NCI-H187 (cell line): ENCODE measurements at places on chromosomes 1 and 21.

GRCh38 chr1:203170625-203171330 is 4.8 kb downstream of the MYBPH start:
- no peak for DNase-seq

GRCh38 chr1:53411541-53412152 is 47.6 kb upstream of the DMRTB1 start:
- no peak for DNase-seq

- DNase-seq = peak; percentile 73
Measured at GRCh38 chr1:61142726-61143500, 60.6 kb downstream of the NFIA start.

DNA sequence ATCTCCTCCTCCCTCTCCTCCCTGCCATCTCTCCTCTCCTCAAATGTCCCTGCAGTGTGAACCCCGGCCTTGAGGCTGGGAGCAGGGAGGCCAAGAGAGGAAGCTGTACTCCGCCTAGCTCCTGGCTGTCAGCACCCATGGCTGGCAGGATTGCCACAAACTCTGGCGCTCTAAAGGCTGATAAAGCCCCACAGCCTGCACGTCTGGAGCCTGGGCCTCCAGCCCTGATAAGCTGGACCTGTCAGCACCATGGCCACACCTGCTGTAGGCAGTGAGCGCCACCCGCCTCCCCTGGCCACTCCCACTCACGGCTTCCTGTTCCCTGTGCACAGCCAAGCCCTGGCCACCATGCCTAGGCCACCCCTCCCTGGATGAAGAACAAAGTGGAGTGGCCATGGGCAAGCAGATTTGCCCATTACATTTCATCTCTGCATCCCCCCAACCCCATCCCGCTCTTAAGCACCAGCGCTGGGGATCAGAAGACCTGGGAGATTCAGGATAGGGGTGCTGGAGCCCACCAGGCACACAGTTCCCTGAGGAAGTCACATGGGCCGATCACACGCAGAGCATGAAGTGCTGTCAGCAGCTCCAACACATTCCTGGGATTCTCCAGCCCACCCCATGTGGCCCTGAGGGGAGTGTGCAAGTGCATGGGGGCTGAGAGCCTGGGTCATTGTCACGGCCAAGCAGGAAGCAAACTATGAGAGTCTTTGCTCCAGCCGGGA is 24.2 kb upstream of the NPPB start:
- no peak for DNase-seq

DNA sequence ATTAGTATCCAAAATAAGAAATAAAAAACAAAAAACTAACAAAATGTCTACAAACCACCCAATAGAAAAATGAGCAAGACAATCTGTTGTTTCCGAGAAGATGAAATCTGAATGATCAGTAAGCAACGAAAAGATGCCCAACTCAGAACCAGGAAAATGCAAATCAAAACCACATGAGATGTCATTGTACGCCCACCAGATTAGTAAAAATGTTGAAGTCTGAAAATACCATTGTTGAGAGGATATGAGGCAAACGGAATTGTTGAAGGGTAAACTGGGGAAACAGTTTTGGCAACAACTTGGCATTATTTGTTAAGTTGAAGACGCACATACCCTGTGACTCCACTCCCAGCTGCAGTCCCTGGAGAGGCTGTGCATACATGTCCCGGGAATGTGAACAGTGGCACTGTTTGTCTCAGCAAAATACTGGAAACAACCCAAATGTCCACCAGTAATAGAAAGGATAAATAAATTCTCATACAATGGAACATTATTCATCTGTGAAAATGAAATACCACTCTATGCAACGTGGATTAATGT is 10.6 kb downstream of the ZBTB17 start:
- DNase-seq = no peak
